ENCODE measurements at places on chromosomes 5 and 9.
A peak's percentile ranks its signal among the peaks of the same experiment; 100 is the strongest.

DNA sequence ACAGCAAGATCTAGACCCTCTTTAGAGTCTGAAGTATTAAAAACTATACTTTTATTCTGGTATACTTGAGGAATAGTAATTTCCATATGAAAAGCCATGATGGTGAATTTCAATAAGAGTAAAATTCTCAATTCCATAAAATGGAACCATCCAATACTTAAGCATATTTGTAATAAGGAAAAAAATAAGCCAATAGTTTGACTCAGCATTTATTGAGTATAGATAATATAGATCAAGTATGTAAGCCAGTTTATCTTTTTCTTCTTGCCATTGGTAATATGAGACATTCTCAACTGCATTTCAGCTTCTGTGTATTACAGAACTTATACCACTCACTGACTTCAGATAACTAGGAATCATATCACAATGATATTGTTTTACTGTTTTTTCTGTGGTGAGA is 361.0 kb downstream of the SLCO4C1 start:
- no peak for DNase-seq

GRCh38 chr5:61731946-61732314 is 399.9 kb downstream of the ZSWIM6 start:
- no peak for DNase-seq

DNA sequence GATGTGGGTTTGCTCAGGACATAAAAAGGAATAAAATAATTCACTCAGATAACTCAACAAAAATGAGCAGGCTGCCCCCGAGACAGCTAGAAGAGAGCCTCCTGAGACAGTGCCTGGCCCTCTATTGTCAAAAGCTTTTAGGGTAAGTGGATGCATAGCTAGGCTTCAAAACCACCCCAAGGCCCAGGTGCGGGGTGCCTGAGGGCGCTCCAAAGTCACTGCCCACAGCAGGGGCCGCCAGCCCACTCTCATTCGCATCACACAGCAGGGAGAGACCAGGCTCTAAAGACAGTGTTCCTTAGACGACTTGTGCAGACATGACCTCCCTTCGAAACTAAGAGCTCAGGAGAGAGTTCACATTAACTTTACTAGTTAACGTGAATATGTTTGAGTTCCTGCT is 271.5 kb downstream of the FSTL4 start:
- no peak for DNase-seq

GRCh38 chr9:19156805-19157204 is 29.5 kb upstream of the PLIN2 start:
- DNase-seq = no peak

GRCh38 chr5:75507841-75508240 is 3.6 kb downstream of the CERT1 start:
- DNase-seq = no peak

GRCh38 chr9:18542837-18543405 is 69.0 kb downstream of the ADAMTSL1 start:
- no peak for DNase-seq

- DNase-seq = no peak
These were observed 143.8 kb upstream of the CCDC152 start for GRCh38 chr5:42612750-42613366.

- DNase-seq = no peak
These were observed 47.0 kb downstream of the RXRA start for GRCh38 chr9:134373269-134373668.

GRCh38 chr5:36733183-36733582 is 126.8 kb downstream of the SLC1A3 start:
- DNase-seq = no peak

DNA sequence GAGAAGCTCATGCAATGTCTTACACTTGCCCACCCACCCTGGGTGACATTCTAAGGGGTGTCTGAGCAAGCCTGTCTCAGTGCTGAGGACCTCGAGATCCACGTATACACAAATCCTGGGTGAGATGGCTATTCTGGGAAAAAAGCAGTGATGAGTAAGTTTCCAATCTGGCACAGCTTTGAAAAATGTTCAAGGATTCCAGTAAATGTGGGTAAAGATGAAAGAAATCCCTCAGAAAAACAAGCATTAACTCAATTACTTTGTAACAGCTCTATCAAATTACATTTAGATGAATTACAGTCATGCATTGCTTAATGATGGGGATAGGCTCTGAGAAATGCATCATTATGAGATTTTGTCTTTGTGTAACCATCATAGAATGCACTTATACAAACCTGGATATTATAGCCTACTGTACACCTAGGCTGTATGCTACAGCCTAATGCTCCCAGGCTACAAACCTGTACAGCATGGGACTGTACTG is 26.9 kb downstream of the GOLM1 start:
- DNase-seq = no peak

GRCh38 chr9:135006911-135007570 is 80.4 kb upstream of the OLFM1 start:
- DNase-seq = no peak

- peak; percentile 32 for DNase-seq
These were observed 2.3 kb downstream of the RALGPS1 start for GRCh38 chr9:126916909-126917308.

DNA sequence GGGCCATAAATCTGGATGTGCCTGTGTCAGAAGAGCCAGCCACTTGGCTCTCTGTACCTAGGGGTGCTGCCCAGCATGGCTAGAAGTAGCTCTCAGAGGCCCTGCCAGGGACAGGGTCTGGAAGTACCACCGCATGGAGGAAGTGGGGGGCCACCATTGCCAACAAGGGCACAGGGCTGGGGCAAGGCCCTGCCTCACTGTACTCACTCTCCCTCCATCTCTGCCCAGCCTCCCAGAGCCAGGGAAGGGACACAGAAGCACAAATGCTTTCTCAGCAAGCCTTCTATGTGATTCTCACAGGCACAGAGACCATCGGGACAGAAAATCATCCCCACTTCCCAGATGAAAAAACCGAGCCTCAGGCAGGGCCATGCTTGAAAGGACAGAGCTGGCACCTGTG is 138.1 kb downstream of the C5orf15 start:
- DNase-seq = no peak

DNA sequence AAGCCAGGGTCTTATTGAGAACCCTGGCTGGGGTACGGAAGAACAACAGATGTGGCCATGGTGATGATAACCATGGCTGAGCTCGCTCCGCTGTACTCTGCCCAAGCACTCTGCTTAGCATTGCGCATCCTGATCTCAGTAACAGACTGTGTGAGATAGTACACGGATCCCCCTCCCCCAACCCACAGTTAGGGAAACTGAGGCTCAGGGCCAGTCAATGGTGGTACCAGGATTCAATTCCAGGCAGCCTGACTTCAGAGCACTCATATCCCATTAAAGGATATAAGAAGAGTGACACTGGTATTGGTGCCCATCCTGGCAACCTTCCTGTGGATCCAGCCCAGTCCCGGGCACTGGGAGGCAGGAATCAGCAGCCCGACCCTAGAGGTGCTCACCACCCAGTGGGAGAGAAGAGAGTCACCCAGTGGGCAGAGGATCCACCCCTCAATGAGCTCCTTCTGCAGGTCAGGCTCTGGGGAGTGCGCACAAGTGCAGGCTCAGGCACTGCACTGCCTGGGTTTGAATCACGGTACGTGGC is 26.5 kb upstream of the KIF12 start:
- DNase-seq = no peak

DNA sequence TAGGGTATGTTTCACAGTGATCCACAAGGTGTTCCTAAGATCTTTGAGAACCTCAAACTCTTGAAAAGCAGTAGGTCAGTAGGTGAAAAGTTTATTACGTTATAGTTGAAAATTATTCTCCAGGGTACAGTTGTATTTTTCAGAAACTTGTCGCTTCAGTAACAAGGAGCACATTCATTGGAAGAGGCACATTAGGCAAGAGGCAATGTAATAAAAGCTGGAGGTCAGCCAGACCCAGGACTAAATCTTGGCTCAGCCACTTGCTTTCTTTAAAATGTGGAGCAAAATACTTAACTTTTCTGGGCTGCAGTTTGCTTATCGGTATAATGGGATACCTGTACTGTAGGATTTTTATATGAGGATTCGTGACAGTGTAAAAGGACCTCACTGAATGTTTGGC is 45.6 kb downstream of the TLE4 start:
- DNase-seq = no peak

- DNase-seq = no peak
These were observed 51.1 kb upstream of the COL5A1 start for GRCh38 chr9:134590240-134591081.

DNA sequence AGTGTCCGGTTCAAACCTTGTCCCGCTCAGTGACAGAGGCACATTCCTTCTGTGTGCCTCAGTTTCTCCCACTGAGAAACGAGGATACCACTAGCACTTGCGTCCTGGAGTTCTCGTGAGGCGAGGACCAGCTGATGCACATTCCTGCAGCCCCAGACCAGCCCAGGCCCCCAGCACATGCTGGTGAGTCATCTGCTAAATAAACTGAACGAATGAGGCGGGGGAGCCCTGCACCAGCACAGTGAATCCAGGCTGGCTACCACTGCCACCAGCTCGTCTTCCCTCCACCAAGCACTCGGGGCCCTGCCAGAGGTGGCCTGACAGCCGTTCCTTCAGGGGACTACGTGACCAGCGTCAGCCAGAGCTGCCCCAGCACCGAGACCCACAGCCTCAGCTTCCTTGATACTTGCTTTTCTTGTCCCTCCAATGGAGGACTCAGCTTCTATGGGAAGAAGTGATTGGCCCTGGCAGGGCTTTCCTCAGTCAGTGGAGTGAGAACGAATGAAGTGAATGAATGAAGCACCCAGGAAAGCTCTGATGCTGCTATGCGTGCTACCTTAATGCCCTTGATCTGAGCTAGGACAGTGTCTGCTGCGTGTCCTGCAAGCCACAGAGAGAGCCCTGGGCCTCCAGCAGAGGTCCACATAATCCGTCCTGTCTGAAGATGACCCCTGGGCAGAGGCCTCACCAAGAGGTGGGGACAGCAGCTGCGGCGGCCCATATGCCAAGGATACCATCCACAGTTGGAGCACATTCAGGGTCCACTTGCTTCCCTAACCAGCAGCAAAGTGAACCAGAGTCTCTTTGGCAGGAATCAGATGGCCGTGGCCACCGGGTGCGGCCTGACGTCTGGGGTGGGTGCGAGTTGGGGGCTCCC is 13.5 kb upstream of the BARX1 start:
- DNase-seq = no peak
